ENCODE measurements at places on chromosomes 1 and 21.

DNA sequence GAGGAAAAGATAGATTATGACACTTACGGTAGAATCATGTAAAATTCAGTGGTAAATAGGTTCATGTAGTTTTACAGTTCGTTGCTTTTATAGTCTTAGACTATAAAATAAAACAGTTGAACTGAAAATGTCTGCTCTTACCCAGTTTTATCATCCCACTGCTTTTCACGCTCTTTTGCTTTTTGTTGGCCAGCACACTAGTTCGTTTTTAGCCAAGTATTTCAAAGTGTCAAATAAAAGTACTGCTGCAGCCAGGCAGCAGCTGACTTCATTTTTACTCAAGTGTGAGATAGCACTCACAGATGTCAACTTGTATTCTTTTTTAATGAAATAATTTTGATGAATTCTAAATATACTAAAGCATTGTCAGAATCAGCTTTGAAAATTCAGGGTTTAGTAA lies 18.5 kb upstream of the BTG3 start:
- no peaks in the 10 kb centered on the region for H3K36me3 ChIP-seq
- no peak for DNase-seq
- H3K27me3 ChIP-seq: no peaks in the 10 kb centered on the region
- H3K4me3 ChIP-seq: no peak overlapping the region

DNA sequence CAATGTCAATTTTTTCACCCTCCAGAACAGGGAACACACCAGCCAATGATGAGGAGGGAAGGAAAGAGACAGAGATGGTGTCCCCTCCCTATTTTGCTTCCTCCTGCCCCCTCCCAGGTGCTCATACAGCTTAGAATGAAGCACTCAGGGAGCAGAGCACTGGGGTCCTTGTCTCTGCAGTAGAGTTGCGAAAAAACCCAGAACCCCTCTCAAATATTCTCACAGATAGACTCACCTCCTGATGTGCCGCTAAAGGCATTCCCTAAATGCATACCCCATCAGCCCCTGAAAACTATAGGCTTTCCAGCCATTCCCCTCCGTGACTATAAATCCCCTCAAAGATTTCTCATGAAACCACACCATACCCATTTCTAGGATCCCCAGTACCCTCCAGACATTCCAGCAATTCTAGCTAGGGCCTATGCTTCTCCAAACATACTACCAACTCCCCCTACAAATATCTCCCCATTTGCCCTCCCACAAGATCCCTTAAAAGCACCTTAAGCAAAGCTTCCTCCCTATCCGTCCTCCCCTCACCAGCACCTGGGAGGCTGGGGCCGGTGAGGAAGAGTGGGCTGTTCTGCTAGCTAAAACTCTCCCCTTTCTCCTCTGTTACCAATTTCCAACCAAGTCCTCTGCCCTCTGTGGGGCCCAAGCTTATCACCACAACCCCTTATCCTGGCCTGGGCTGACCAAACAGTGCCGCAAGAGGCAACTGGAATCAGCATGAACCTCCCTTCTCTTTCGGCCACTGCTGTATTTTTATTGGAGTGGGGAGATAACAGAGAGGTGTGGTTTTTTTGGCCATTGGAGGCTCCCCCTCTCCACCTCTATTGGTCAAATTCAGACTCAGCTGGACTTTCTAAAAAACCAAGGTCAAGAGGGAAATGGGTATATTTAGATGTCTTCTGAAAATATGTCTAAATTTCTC lies 54.7 kb downstream of the RHBG start:
- no peaks in the 10 kb centered on the region for H3K36me3 ChIP-seq
- no peak for DNase-seq
- H3K4me1 ChIP-seq: peaks cover 24% of the 10 kb centered on the region
- no peaks in the 10 kb centered on the region for H3K27me3 ChIP-seq
- H3K27ac ChIP-seq: no peak overlapping the region

GRCh38 chr1:236281654-236282424 lies at the start of gene ERO1B:
TSS of gene ERO1B (minus strand) at chr1:236281958. CDS start at chr1:236281783, 175 bp downstream.
- peak within 1 kb of the TSS; percentile 85 for H3K27ac ChIP-seq
- H3K36me3 ChIP-seq: no peaks in the 10 kb centered on the region
- no peaks in the 10 kb centered on the region for H3K27me3 ChIP-seq
- peak within 1 kb of the TSS; percentile 88 for H3K4me3 ChIP-seq

DNA sequence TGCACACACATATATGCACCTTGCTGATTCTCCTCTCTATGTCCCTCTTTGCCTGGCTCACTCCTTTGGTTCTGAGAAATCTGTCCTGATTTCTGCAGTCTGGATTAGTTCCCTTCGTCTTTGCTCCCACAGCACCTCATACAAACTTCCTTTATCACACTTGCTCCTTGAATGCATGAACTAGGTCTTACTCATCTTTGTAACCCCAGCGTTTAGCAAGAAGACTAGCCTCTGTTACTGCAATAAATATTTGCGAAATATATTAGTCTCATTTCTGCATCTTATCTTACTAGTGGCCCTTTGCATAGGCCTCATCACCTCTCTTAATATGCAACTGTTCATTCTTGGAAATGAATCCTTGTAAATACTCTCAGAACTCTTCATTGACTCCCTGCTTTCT lies 11.4 kb downstream of the SMYD2 start:
- no peak for DNase-seq
- no peak overlapping the region for H3K27ac ChIP-seq

DNA sequence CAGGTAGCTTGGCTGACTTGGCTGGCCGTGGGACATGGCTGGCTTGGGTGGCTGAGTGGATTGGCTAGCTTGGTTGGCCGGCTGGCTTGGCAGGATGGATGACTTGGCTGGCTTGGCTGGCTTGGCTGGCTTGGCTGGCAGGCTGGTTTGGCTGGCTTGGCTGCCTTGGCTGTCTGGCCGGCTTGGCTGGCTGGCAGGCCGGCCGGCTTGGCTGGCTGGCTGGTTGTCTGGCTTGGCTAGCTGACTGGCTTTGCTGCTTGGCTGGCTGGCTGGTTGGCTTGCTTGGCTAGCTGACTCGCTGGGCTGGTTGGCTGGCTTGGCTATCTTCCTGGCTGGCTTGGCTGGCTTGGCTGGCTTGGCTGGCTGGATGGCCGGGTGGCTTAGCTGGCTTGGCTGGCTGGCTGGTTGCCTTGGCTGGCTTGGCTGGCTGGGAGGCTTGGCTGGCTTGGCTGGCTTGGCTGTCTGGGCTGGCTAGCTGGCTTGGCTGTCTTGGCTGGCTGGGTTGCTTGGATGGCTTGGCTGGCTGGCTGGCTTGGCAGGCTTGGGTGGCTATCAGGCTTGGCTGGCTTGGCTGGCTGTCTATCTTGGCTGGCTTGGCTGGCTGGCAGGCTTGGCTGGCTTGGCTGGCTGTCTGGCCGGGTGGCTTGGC lies 129.7 kb upstream of the FAM72C start:
- no peaks in the 10 kb centered on the region for H3K36me3 ChIP-seq
- H3K27me3 ChIP-seq: no peaks in the 10 kb centered on the region
- no peak overlapping the region for H3K4me3 ChIP-seq

DNA sequence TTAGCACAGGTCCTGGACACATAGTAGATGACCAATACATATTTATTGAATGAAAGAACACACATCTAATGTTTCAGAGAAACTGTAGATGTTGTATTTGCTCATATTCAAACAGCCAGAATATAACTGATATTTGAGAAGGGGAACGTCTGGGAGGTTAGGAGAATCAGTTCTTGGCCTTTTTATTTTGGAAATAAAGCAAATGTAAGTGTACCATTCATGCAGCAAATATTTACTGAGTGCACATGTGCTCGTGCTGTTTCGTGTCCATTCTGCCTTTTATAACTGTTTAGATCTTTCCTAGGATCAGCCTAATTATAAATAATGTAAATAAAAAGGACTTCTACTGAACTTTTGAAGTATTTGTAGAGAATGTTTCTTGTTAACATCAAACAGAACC lies 103.8 kb downstream of the GREM2 start:
- H3K27ac ChIP-seq: no peak overlapping the region
- H3K4me1 ChIP-seq: no peaks in the 10 kb centered on the region
- DNase-seq: no peak
- no peak overlapping the region for H3K4me3 ChIP-seq
- H3K36me3 ChIP-seq: no peaks in the 10 kb centered on the region

- H3K36me3 ChIP-seq: no peaks in the 10 kb centered on the region
- peak; percentile 21 for DNase-seq
- H3K4me3 ChIP-seq: no peak overlapping the region
- no peaks in the 10 kb centered on the region for H3K27me3 ChIP-seq
- H3K4me1 ChIP-seq: no peaks in the 10 kb centered on the region
These were observed 7.6 kb upstream of the INPP5B start for GRCh38 chr1:37954316-37954971.

- H3K27ac ChIP-seq: peak overlapping the region; percentile 33
- H3K27me3 ChIP-seq: no peaks in the 10 kb centered on the region
- H3K36me3 ChIP-seq: no peaks in the 10 kb centered on the region
- DNase-seq: no peak
These were observed 88.0 kb upstream of the SLFNL1 start for GRCh38 chr1:41109310-41110197.

DNA sequence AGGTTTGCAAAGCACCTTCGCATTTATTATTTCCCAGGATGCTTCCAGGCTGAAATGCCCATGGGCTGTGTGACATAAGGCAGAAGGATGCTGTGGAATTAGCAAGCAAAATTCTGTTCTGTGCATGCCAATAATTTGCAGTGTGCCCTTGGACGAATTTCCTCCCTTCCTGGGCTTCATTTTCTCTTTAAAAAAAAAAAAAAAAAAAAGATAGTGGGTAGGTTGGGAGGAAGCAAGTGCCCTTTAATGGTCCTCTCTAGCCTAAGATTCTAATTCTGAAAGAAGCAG lies 2.5 kb upstream of the ID3 start:
- peak overlapping the region; percentile 98 for H3K27ac ChIP-seq
- peaks cover 60% of the 10 kb centered on the region for H3K4me1 ChIP-seq
- DNase-seq: no peak
- H3K4me3 ChIP-seq: no peak overlapping the region

- no peak overlapping the region for H3K4me3 ChIP-seq
- no peak for DNase-seq
- H3K4me1 ChIP-seq: no peaks in the 10 kb centered on the region
- no peaks in the 10 kb centered on the region for H3K27me3 ChIP-seq
These were observed 171.2 kb downstream of the TTLL7 start for GRCh38 chr1:83827741-83828140.

DNA sequence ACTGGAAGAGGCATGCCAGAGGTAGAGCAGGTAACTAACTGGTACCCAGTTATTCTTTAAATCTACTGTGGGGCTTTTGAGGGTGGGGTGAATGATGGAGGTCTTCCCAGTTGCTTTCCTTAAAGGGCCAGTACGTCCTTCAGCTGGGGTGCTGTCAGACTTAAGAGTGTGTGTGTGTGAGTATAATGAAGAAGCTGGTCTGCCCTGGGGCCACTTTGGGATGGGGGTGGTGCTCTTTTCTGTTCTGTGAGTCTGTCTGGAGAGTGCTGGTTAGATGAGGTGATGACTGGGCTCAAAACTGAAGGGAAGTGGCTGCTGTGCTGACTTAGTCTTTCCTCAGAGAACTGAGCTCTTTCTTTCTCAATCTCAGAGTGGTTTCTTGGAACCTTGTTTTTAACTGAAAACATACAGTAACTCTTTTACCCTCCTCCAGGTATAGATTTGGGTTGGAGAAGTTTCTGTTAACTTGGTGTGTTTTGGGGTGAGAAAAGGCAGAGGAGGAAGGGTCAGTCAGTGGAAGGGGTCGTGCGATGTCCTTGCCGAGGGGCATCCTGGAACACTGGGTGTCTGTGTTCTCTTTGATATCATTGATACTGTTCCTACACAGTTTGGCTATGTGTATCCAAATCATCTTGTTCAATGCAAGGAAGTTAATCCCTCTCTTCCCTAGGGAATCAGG lies 746 bp downstream of the MACF1 start:
- H3K27me3 ChIP-seq: no peaks in the 10 kb centered on the region
- peak overlapping the region; percentile 42 for H3K4me3 ChIP-seq
- no peaks in the 10 kb centered on the region for H3K36me3 ChIP-seq
- H3K27ac ChIP-seq: peak overlapping the region; percentile 95
- DNase-seq: peak; percentile 68
- H3K4me1 ChIP-seq: peaks cover 8% of the 10 kb centered on the region

DNA sequence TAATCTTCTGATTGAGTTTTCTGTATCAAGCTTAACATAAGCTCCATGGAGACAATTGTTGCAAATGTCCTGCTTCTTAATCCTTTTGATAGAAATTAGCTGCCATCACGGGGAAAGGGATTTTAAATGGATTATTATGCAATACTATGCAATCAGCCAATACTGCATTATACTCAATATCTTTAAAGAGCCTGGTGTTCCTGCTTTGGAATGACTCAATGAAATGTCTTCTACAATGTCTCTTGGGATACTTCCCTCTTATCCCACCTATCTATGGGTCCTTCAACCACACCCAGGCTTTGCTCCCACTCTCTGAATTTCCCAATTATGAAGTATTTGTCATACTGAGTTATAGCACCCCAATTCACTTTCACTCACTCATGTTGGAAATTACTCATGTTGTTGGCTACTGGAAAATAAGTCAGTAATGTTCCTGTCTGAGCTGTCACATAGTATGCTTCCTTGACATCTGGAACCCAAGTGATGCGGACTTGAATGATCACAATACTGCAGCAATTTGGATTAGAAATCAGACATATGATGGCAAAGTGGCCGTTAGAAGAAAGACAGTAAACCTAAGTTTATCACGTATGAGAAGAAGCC lies 85.0 kb downstream of the TPR start:
- no peak for DNase-seq
- H3K27ac ChIP-seq: no peak overlapping the region
- no peak overlapping the region for H3K4me3 ChIP-seq

DNA sequence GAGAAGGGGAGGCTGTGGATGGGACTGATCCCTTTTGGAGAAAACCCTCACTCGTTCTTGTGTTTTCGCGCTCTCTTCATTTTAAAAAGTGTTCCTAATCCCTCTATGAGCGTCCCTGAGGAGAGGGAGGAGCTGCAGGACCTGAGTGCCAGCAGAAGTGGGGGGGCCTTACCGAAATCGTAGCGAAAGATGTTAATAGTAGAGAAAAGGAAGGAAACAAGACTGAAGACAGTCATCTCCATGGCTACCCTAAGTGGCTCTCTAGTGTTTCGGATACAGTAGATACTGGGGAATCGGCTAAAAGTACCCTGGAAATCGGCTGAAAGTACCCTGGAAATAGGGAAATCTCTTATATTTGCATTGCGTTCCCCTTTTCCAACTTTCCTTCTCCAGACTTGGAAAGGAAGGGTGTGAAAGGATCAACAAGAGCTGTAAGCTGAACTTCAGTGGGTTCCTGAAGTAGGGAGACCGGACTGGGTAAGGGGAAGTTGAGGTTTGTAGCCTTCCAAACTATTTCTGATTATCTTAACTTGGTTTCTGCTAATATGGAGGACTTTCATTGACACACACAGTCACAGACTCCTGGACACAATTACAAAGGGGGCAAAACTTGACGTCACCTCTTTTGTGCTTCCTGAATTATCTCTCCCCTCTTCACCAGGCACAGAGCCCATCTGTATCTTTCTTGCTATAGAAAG lies 486 bp upstream of the DSTYK start:
- peaks cover 11% of the 10 kb centered on the region for H3K4me1 ChIP-seq
- no peaks in the 10 kb centered on the region for H3K27me3 ChIP-seq
- peak overlapping the region; percentile 83 for H3K4me3 ChIP-seq
- H3K36me3 ChIP-seq: no peaks in the 10 kb centered on the region
- peak overlapping the region; percentile 90 for H3K27ac ChIP-seq

All from Peyer's patch (tissue), 4 donors.